ENCODE measurements at places on chromosomes 1 and 21.
A peak's percentile ranks its signal among the peaks of the same experiment; 100 is the strongest.

DNA sequence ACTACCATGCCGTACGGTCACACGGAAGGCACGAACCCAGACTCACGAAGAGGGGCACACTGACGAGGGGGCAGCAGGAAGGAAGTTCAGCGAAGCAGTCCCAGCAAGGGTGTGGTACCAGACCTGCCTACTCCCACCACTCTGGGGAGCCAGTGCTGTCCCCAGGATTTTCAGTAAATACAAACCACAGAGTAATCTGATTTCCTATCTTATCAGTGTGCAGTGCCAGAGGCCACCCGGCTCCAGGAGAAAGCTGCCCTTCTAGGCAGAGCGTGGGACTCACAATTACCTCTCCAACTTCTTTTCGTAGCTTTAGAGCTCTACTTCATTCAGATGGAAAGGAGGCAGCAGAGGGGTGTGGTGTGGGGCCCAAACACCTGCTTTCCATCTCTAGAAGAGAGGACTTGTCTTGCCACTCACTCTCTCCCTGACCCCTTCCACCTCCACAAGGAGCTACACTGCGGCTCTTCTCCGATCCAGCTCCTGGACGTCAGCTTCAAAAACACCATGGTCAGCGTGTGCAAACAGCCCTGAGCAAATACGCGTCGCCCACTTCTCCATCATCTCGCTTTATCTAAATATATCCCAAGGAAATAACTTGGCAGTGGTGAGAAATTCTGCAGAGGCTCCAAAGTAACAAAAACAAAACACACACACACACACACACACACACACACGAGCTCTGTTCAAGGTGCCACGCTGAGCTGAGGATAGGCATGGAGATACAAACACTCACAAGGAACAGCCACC is 98.5 kb downstream of the MRPL37 start:
- DNase-seq: no peak

GRCh38 chr1:7390604-7391000 is 380.5 kb upstream of the VAMP3 start:
- DNase-seq: no peak

GRCh38 chr1:83694449-83694848 is 304.5 kb downstream of the TTLL7 start:
- DNase-seq: no peak

- DNase-seq: no peak
Measured at GRCh38 chr1:107940017-107940577, 24.9 kb downstream of the VAV3 start.

DNA sequence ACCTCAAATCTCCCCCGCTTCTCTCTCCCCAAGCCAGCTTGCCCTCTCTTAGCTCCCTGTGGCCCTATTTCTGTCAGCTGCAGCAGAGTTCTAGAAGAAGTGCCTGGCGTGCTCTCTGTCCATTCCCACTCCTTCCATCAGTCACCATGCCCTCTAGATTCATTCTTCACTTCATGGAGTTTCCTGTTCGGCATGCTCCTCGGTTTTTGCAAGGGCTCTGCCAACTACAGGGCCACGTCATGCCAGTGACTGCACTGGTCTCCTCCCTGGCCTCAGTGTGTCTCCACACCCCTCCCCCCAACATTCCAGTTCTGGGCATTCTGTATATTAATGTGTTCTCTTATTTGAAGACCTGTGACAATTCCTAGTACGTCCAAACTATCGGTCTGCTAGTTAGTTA is 113.9 kb downstream of the SLC45A1 start:
- no peak for DNase-seq

DNA sequence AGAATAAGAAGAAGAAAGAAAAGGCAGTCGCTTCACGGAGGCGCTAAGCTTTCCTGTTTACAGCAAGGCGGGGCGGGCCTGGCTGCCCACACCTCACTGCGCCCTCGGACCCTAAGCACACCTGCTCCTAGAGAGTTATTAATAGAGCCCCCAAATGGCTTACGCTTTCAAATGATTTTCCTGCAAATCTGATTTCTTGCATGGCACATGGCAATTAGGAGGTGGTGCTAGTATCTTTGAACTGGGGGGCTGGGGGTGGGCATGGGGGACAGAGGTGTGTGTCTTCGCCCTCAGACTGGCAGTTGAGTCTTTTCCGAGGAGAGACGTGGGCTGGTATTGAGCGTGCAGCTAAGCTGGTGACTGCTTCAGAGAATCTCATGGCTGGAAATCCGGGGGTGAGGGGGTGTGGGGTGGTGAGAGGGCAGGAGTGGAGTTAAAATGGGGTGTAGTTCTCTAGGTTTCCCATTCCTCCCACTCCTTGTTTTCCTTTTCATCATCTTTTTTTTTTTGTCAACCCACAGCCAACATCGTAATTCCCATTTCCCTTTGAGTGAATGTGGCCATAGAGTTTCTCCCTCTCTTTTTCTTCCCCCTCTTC is 1.3 kb downstream of the S1PR1 start:
- DNase-seq: no peak

- DNase-seq: no peak
Measured at GRCh38 chr1:154883919-154884868, 14.1 kb upstream of the KCNN3 start.

GRCh38 chr1:30525971-30526651 is 197.3 kb downstream of the MATN1 start:
- peak; percentile 11 for DNase-seq

GRCh38 chr1:87495870-87496269 is 167.2 kb downstream of the LMO4 start:
- no peak for DNase-seq

DNA sequence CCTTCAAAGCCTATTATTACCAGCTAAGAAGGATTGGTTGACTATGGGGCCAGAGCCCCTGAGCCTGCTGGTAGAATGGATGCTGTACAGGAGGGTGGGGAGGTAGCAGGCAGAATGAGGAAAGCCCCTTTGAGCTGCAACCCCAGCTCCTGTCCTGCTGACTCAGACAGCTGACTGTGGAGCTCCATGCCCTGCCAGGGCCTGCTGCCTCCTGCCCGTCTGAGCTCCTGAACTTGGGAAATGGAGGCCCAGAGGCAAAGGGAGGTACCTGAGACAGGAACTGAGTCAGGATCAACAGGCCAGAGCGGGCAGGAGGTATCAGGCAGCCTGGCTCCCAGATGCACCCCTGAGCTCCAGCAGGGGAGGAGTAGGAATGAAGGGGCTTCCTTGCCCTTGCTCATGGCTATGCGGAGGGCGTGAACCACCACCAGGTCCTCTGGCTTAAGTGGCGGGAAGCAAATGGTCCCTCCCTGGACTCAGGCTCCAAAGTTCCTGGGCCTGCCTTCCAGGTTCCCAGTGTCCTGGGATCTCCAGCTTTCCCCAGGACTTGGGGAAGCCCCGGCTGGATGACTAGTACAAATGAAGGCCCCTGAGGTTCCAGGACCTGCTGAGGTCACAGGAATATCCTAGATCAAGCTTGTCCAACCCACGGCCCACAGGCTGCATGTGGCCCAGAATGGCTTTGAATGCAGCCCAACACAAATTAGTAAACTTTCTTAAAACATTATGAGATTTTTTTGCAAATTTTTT is 3.9 kb upstream of the SFN start:
- no peak for DNase-seq

GRCh38 chr21:41931041-41931451 is 22.8 kb downstream of the C2CD2 start:
- no peak for DNase-seq

DNA sequence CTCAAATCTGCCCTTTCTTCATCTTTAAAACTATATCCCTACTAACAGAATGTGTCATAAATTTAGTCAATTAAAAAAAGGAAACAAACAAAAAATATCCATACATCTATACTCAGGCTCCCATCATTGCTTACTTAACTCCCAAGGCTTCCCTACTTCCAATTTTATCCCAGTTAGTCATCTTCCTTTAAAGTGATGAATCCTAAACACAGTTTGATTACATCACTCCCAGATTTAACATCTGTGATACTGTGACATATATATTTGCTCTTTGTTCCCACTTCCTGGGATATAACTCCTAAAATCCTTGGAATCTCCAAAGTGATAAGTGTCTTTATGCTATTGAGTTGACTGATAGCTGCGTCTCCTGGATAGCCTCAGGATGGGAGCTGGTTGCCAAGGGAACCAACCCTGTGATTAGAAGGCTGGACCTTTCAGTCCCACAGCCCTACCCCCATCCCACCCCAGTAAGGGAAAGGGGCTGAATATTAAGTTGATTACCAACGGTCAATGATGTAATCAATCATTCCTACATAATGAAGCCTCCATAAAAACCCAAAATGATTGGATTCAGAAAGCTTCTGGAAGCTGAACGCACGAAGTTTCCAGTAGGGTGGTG is 21.6 kb downstream of the GLMN start:
- DNase-seq: no peak

DNA sequence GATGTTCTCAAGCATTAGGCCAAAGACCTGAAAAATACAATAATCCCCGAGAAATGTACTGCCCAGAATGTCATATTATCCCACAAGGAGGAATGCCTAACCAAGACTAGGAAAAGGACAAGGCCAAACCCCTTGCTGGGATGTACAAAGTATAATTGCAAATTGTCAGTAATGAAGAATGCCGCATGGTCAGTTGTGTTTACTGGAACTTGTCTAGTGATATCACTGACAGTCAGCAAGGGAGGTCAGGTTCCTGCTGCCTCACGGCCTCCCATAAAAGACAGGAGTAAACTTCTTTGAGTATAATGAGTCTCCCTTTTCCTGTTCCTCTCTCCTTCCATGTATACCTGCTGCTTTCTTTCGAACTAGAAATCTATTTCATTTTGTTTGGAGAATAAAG is 222.8 kb downstream of the RHOU start:
- DNase-seq: no peak

DNA sequence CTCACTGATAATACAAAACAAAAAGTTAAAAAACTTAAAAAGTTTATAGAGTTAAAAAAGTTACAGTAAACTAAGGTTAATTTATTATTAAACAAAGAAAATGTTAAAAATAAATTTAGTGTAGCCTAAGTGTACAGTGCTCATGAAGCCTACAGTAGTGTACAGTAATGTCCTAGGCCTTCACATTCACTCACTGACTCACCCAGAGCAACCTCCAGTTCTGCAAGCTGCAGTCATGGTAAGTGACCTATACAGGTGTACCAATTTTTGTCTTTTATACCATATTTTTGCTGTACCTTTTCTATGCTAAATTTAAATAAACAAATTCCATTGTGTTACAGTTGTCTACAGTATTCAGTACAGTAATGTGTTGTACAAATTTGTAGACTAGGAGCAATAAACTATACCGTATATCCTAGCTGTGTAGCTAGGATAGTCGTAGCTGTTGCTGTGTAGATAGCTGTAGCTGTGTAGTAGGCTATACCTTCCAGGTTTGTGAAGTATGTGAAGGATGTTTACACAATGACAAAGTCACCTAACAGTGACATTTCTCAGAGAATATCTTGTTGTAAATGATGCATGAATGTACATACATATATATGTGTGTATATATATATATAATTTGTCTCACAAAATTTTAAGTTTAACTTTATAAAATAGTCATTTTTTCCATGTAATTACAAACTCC is 140.2 kb downstream of the TGFB2 start:
- DNase-seq: no peak

- DNase-seq: no peak
Measured at GRCh38 chr1:244435562-244436205, 16.0 kb downstream of the ADSS2 start.

- DNase-seq: no peak
Measured at GRCh38 chr1:215569986-215570824, 3.1 kb downstream of the KCTD3 start.

GRCh38 chr21:31644643-31645042 is 14.8 kb upstream of the SOD1 start:
- DNase-seq: no peak

GRCh38 chr1:154896771-154897286 is 26.7 kb upstream of the KCNN3 start:
- DNase-seq: no peak

- no peak for DNase-seq
Measured at GRCh38 chr1:182035097-182035770, 26.3 kb downstream of the ZNF648 start.

DNA sequence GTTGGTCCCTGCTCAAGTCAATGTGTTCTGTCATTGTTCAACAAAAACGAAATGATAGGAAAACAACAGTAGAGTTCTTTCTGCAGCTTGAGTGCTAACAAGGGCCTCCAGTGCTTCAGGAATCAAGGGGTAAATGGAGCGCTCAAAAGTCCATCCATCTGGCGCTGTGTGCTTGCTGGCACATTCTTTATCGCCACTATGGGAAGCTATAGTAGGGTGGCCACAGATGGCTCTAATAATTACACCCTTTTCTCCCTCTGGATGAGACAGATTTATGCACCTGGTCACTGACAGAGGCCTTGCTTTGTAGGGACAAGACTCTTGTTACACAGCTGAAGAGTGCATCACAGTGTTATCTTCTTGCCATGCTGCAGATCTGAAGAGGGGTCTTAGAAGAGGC is 136.0 kb downstream of the GDAP2 start:
- DNase-seq: no peak

GRCh38 chr1:201468844-201469644 is at the start of gene PHLDA3:
PHLDA3 (minus strand) TSS chr1:201469188; CDS start chr1:201468786, 402 bp downstream.
- DNase-seq: peak; percentile 76

GRCh38 chr1:108933944-108934343 is 29.3 kb downstream of the CLCC1 start:
- DNase-seq: no peak

DNA sequence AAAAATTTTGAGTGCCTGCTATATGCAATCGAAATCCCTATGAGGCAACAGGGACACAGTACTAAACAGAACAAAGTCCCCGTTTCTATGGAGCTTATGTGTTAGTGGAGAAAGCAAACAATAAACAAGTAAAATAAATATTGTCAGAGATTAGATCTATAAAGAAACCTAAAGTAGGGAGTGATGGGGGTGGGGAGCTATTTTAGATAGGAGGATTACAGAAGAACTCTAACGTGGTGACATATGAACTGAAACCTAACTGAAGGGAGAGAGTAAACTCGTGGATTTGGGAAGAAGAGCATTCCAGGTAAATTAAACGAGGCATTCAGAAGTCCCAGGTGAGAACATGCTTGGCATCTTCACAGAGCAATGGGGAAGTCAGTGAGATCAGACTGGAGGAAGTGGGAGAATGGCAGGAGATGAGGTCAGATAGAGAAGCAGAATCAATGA is 154.5 kb downstream of the DENND1B start:
- DNase-seq: no peak

GRCh38 chr1:83791821-83792437 is 207.0 kb downstream of the TTLL7 start:
- DNase-seq: no peak

DNA sequence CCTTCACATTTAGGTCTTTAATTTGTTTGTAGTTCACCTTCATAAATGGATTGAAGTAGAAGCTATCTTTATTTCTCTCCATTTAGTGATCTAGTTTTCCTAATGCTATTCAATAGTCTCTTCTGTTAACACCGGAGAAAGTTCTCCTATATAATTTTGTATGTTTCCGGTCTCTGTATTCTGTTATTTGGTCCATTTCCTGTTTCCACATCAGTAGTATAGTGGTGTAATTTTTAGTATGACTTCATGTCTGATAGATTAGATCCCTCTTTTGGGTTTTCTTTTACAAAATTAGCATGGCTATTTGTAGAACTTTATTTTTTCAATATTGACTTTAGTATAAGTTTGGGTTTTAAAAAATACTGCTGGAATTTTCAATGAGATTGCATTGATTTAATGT is 41.6 kb upstream of the PKP1 start:
- no peak for DNase-seq

Data from hindlimb muscle (tissue), 1 donor.